Stimulated activated CD4-positive, alpha-beta T cell treated with anti-CD3 and anti-CD28 coated beads, Interleukin-15, amount 100 ng/mL, for 24 hours (primary cell): ENCODE measurements at places on chromosomes 1 and 21.
A peak's percentile ranks its signal among the peaks of the same experiment; 100 is the strongest.

DNA sequence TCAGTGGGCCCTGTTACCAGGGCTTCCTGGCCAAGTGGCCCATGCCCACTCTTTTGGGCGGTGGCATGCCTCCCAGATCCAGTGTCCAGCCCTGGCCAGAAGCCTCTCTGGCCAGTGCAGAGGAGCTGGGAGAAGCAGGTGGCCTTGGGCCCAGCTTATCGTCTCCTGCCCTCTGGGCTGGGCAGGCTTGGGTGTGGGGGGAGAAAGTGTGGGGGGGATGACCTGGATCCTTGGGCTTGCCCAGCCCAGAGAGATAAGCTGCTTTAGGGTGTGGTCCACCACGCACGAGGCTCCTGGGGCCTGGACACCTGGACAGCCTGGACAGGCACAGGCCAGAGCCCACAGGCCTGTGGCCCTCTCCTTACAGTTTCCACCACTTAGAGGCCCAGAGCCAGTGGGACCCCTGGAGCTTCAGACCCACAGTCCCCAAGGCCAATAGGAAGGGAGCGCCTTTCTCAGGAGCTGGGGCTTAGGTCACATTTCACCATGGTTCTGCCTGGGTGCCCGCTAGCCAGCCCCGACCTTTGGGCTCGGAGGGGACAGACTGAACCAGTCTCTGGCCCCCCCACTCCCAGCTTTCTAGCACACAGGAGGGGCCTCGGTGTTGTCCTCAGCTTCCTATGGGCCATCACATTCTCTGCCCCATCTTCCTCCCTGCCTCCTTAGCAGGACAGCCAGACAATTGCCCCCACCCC lies 1.8 kb downstream of the ESPN start:
- DNase-seq: no peak

DNA sequence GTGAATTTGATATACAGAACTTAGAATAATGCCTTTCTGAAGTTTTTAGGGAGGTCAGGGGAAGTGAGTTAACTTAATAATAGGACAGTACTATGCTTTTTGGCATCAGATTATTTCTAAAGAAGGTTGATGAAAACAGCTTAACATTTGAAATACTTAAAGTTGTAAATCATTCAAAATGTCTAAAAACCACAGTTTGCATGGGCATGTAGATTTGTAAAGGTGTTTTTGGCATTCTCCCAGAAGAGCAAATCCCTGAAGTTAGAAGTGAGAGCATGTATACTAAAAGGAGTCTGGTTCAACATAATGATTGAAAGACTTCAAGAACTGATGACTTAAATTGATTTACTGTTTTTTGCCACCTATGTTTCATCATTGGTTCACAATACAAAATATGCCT lies 6.7 kb downstream of the DR1 start:
- DNase-seq: no peak

DNA sequence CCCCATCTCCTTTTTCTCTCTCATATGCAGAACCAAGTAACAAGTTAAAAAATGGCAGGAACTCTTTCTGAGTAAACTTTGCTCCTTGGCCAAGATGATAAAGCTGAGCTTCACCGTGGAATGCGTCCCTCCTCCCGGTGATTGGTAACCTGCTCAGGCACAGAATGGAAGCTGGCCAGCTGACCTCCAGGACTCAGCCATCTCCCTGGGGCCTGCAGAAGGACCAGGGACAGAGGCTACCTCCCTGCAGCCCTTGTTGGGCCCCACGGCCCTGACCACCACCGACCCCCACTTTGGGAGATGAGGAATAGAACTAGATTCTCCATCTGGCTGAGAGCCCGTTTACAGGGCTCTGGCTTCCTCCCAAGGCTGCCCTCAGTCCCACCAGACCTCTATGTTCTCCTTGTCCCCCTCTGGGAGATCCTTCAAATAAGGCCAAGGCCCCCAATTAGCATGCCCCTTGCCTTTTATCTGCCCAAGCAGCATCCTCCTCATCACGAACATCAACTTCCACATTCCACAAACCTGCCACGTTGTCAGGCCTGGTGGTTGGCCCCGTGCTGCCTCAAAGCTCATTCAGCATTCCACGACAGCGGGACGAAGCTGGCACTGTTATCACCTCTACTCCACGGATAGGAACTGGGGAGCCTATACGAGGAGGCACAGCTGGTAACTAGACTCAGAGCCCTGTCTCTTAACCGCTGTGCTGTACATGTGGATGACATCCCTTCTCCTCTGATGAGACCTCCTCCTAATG lies 74.2 kb downstream of the CD34 start:
- DNase-seq: no peak

GRCh38 chr1:28392027-28392652 lies 22.6 kb downstream of the PHACTR4 start:
- no peak for DNase-seq

DNA sequence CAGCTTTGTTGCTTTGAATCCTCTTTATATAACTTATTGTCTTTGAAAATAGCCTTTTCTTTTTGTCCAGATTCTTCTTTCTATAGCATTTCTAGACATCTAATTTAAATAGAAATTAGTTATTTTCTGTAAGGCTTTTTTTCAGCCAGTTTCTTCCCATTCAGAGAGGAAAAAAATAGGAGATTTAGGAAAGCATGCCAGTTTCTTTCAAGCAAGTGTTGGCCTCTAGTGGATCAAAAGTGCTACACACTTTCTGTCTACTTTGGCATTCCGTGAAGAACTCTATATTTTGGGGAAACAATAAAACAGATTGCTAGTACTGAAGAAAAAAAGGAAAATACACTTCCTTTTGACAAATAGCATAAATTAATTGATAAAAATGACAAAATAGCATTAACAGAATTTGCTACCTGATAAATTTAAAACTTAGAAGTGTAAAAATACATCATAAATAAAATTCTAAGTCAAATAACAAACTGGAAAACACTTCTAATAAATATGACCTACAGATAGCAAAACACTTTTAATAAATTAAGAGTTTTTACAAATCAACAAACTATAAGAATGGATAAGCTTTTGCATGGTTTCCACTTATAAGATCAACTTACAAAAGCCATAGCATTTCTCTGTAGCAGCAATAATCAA lies 13.1 kb upstream of the EXO1 start:
- DNase-seq: no peak

- DNase-seq: peak; percentile 79
Observed at GRCh38 chr21:29299046-29299915, 559 bp downstream of the BACH1 start.

DNA sequence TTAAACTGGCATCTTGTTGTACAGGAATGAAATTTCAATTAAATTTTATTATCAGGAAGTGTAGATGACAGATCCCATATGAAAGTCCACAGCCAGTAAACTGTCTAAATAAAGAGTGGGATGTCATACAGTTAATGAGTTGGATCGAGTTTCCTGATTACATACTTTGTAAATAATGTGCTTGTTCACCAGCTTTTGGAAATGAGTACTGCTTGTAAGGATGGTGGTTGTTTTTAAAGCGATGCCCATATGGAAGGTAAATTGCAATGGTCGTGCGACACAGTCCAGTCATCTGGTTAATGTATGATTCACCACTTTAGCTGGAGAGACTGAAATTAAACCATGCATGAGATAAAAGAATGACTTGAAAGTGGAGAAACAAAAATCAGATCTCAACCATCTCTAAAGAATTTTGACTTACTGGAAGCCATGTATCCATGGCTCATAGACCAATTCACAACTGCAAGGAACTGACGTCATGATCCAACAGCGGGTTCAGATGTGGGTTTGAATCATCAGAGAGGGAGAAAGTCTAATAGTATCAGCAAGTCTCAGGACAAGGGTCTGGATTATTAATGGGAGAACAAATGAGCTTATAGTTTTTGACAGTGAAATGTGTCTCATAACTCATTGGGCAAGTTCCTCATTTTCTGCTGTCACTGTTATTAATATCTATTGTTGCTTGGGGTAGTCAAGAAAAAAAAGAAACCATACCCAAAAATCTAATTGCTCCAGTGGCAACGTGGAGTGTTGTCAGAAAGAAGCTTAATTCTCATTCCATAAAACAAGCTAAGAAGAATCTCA lies 49.0 kb downstream of the MAP10 start:
- DNase-seq: no peak

- no peak for DNase-seq
Observed at GRCh38 chr1:173530795-173531693, 53.9 kb downstream of the PRDX6 start.

- no peak for DNase-seq
Observed at GRCh38 chr1:47867438-47868347, 129.5 kb downstream of the TRABD2B start.

- no peak for DNase-seq
Observed at GRCh38 chr21:39527067-39527595, 75.4 kb downstream of the SH3BGR start.

DNA sequence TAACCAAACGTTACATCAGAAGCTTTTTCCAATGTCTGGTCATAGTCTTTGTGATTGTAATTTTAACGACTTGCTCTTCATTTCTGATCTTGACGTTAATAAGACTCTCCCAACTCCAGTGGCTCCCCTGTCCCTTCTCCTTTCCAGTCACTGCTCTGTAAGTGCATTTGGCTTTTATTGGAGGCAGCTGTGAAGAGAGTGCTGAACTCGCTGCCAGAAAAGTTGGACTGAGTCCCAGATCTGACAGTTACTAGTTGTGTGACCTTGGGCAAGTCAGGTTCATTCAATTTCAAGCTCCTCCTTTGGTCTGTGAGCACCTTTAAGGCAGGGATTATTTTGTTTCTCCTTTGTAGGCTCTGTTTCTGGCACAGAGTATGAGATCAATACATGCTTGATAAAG lies 109.6 kb upstream of the TSPAN2 start:
- DNase-seq: no peak

DNA sequence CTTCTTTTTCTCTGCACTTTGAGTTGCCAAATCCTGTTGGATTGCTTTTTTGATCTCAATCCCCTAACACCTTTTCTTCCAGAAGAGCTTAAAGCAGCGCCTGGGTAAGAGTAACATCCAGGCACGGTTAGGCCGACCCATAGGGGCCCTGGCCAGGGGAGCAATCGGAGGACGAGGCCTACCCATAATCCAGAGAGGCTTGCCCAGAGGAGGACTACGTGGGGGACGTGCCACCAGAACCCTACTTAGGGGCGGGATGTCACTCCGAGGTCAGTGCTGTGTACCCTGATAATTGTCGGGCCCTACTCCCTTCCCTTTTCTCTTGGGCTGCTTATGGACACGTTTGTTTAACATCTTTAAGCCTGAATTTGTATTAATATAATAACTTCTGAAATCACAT lies 8.3 kb downstream of the CHTOP start:
- DNase-seq: no peak

GRCh38 chr21:36788120-36788638 lies 89.3 kb downstream of the SIM2 start:
- DNase-seq: no peak

GRCh38 chr1:171754353-171754705 lies 12.5 kb upstream of the VAMP4 start:
- no peak for DNase-seq

GRCh38 chr21:14589855-14590563 lies 43.9 kb upstream of the SAMSN1 start:
- no peak for DNase-seq

DNA sequence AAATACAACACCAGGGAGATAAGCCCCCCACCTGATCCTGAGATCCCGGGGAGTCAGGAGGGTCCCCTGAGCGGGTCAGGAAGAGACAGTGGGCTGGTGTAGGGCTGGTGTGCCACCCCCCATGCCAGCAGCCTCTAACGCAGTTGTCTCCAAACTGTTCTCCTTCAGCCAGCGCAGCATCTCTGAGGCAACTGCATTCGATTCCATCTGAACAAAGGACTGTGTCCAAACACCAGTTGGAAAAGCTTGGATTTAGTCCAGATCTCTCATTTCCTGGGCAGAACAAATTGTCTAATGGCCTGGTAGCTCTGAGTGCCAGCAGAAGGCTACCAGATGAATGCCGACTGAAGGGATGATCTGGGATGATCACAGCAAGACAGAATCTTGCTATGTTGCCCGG lies 44.1 kb upstream of the EIF4G3 start:
- no peak for DNase-seq

DNA sequence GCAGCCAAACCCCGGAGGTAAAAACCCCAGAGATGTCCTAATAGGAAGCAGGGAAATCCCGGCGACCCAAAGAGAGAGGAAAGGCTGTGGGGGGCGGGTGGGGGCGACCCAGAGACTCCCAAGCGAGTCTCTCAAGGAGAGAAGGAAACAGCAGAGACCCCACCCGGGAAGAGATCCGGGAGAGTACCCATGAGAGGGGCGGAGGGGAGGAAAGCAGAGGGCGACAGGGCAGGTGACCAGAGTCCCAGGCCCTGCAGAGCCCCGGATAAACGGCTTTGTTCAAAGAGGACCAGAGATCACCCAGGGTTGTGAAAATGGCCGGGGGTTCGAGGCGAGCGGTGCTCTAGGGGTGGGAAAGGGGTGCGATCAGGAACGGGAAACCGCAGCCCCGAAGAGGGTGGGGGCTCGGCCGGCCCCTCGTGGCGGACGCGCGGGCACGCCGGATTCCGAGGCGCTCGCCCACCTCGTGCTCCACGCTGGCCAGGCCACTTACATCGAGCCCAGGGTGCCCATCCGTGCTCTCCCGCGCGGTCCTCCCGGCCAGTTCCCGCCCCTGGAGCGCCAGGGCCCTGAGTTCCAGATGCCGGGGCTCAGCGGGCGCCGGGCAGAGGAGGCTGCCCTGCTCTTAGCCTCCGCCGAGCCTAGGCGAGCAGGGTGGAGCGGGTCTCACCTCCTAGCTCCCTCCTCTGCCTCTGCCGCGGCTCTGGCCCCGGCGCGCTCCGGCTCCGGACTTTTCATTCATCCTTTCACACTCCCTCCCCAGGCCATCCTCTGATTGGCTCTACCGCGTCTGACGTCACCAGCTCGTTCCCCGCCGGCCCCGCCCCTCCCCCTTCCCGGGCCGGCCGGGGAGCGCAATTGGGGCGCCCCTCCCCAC lies 52.3 kb downstream of the RHBG start:
- DNase-seq: peak; percentile 82

GRCh38 chr21:29077651-29078090 lies 4.2 kb upstream of the CCT8 start:
- DNase-seq: peak; percentile 41

DNA sequence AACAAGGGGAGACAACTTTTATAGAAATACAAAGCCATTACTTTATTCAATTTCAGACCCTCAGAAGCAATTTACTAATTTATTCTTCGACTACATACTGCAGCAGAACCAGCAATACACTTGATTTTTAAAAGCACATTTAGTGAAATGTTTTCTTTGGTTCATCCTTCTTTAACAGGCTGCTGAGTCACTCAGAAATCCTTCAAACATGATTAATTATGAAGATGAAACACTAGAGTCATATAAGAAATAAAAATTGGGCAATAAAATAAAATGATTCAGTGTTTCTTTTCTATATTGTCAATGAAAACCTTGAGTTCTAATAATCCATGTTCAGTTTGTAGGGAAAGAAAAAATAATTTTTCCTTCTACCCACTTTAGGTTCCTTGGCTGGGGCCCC lies 47.0 kb downstream of the CHML start:
- no peak for DNase-seq

GRCh38 chr1:230268371-230269170 lies 157.6 kb downstream of the PGBD5 start:
- no peak for DNase-seq

- no peak for DNase-seq
Observed at GRCh38 chr1:94973309-94973922, 46.5 kb upstream of the CNN3 start.

- DNase-seq: peak; percentile 88
Observed at GRCh38 chr1:91804546-91805023, 81.4 kb downstream of the TGFBR3 start.

GRCh38 chr1:65092691-65093090 lies 55.3 kb upstream of the AK4 start:
- DNase-seq: no peak
